Stimulated activated CD8-positive, alpha-beta memory T cell treated with anti-CD3 and anti-CD28 coated beads, Interleukin-4, amount 100 ng/mL, for 1 hour (primary cell): ENCODE measurements at places on chromosomes 4 and X.

GRCh38 chr4:163221467-163221866, 54.8 kb upstream of the NAF1 start:
- DNase-seq = no peak

- no peak for DNase-seq
Measured at GRCh38 chr4:820230-821172, 5.4 kb downstream of the CPLX1 start.

DNA sequence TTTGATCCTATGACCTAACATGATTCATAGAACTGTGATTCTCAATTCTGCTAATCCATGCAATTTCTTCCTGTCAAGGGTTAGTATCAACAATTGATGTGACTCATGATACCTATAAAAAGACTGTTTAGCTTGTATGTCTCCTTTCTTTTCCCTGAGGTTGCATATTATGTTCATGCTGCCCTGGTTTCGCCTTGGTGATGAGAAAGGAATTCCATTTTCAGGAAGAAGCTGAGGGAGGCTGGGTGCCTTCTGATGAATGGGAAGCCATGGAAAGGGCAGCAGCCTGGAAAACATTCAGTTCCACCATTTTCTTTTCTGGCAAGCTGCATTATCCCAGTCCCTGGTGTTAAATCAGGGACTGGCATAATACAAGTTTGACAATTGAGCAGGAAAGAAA, 976.5 kb downstream of the RPA4 start:
- DNase-seq = no peak

- DNase-seq = no peak
Measured at GRCh38 chr4:14265651-14266050, 638.1 kb upstream of the BOD1L1 start.

DNA sequence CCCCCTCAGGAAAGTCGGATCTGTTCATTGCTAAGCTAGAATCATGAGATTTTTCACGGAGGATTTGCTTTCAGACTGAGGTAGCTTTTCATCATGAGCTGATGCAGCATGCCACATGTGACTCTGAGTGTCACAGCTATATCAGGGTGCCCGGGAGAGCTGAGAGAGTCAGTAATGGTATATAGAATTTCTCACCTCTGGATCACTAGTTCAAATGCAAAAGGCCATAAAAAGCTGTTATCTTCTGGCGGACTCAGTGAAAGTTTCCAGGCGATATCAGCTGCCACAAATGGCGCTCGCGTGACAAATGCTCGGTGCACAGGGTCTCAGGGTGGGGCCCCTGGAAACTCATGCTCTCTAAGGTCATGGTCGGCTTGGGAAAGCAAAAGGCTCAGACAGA, 150.1 kb downstream of the DHX15 start:
- DNase-seq = no peak

DNA sequence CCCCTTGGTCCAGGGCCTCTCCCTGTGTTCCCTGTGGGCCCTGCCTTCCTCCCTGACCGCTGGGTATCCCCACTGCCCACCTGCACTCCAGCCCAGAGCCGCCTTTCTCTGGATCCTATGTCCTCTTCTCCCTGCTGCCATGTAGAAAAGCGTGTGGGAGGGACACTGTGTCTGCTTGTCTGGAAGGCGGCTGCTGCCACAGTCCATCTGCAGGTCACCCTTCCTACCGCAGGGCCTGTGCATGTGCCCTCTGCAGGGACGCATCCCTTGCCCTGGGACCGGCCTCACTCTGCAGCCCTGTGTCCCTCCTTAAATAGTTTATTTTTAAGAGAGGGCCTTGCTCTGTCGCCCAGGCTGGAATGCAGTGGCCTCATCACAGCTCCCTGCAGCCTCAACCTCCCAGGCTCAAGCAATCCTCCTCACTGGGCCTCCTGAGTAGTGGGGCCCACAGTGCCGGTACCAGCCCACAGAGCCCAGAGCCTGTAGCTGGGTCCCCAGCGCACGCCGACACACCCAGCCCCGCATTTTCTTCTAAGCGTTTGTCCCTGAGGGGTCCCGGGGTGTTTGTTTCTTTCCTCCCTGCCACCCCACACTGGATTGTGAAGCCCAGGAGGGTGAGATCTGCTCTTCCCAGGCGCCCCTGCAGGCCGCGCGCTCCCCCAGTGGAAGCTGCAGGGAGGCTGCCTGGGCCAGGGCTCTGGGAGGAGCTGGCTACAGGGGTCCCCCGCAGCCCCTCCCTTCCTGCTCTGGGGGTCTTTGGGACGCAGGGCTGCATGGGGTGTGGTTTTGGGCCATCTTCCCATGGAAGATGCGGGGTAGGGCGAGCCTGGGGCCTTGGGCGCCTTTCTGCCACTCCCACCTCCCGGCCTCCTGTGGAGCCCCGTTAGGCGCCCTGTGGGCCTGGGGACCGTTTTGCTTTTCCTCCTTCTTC, 12.8 kb upstream of the NAT8L start:
- no peak for DNase-seq

- DNase-seq = no peak
Measured at GRCh38 chr4:185738038-185738552, 73.9 kb downstream of the SORBS2 start.

DNA sequence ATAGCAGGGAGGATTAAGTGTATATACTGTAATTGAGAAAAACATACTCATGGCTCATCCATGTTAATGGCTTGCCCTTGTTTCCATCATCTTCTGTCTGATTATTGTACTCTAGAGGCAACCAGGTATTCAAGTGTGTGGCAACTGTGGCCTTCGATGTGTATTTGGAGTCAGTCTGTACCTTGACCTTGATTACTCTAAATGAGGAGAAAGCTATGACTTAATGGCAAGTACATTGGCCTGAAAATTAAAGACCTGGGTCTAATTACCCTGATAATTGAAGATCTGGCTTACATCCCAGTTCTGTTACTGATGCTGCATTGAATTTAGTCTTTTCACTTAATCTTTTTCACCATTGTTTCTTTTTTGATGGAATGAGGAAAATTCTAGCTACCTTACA, 409.2 kb downstream of the CCSER1 start:
- DNase-seq = no peak

GRCh38 chrX:109362101-109362500, 119.8 kb downstream of the GUCY2F start:
- no peak for DNase-seq

- DNase-seq = no peak
Measured at GRCh38 chrX:20455001-20455400, 188.3 kb upstream of the RPS6KA3 start.

DNA sequence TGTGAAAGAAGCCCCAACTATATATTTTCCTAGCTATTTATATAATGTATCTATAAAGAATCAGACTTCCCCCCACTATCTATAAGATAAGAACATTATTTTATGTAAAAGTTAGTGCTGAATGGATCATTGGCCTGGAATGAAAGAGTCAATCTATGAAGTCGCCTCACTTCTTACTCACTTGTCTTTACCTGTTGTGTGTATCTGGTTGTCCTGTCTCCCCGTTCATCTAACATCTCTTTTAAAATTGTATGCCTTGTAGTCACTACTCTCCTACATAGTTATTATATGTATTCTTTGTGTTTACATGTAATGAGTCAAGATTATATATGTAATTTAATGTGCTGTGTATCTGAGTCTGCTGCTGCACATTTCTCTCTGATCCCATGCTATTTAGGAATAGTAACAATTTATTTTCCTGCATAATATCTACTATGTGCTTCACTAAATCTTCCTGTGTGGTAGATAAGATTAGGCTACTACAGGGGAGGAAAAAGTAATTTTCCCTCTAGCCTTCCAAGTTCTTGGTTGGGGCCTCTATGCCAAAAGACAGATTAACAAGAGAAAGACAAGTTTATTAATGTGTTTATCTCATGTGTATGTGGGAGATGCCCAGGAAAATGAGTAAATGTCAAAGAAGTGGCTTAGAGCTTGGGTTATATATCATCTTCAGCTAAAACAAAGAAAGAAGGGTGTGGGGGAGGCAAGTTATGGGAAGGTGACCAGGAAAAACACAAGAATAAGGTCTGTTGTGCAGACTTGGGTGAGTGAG, 77.6 kb upstream of the FRMPD4 start:
- no peak for DNase-seq

DNA sequence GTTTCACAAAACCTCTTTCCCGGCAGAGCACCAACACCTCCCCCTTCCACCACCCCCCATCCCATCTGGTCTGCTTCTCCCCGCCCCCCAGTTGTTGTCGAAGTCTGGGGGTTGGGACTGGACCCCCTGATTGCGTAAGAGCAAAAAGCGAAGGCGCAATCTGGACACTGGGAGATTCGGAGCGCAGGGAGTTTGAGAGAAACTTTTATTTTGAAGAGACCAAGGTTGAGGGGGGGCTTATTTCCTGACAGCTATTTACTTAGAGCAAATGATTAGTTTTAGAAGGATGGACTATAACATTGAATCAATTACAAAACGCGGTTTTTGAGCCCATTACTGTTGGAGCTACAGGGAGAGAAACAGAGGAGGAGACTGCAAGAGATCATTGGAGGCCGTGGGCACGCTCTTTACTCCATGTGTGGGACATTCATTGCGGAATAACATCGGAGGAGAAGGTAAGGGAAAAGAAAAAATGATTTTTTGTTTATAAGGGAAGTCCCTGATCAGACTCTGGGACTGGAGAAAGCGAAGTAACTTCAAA, at the start of gene PDGFRA:
TSS of gene PDGFRA (plus strand) at position 333 of the 541 bp plus-strand sequence. CDS start 29,476 bp downstream, outside the sequence.
- DNase-seq = no peak

DNA sequence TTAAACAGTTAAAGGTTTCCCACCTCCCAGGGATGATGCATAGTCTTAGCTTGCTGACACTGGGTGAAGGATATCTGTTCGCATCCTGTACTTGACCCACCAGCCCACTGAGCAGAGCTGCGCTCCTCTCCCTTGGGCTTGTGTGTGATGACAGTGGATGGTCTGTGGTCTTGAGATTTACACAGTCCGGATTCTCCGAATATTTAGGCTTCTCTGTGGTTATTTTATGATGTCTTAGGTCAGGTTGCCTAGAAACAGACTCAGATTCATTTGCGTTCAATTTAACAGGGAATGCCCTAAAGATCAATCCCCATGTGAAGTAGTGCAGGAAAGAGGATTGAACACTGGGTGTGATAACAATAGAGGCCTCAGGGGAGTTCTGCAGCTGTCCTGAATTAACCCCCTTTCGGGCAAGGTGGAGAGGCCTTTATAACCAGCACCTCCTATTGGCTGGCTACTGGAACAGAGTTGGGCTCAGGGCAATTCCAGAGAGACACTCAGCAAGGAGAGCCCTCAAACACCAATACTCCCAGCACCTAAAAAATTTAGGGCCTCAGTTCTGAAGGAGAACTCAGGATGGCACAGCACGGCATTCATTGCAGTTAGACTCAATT, 653.2 kb upstream of the GALNT7 start:
- DNase-seq = no peak

- no peak for DNase-seq
Measured at GRCh38 chr4:38400946-38401345, 263.1 kb upstream of the KLF3 start.

- no peak for DNase-seq
Measured at GRCh38 chrX:119659522-119659921, 33.4 kb downstream of the SEPTIN6 start.

- no peak for DNase-seq
Measured at GRCh38 chr4:164613792-164614191, 140.1 kb upstream of the SMIM31 start.
